Tibial nerve (tissue), 4 donors: ENCODE measurements at places on chromosomes 16 and 17. TPM values are rescaled to one million over a fixed set of nuclear protein-coding genes. Genes with fewer than 3 reads are reported as not detected.

GRCh38 chr17:73132085-73132492 is 32.7 kb upstream of the SSTR2 start:
- no peak for DNase-seq
- no peaks in the 10 kb centered on the region for H3K4me1 ChIP-seq
- peaks cover 4% of the 10 kb centered on the region for H3K27me3 ChIP-seq
- no peak overlapping the region for H3K27ac ChIP-seq

GRCh38 chr17:43779145-43780125 is 658 bp upstream of the DUSP3 start:
- DNase-seq: no peak
- H3K36me3 ChIP-seq: peaks cover 2% of the 10 kb centered on the region
- H3K4me3 ChIP-seq: peak overlapping the region; percentile 100
- no peaks in the 10 kb centered on the region for H3K4me1 ChIP-seq

GRCh38 chr17:42049834-42050392 is 488 bp downstream of the C17orf113 start:
- no peaks in the 10 kb centered on the region for H3K36me3 ChIP-seq
- H3K4me3 ChIP-seq: peak overlapping the region; percentile 44
- peaks cover 15% of the 10 kb centered on the region for H3K4me1 ChIP-seq
- no peak for DNase-seq
- H3K27ac ChIP-seq: no peak overlapping the region

DNA sequence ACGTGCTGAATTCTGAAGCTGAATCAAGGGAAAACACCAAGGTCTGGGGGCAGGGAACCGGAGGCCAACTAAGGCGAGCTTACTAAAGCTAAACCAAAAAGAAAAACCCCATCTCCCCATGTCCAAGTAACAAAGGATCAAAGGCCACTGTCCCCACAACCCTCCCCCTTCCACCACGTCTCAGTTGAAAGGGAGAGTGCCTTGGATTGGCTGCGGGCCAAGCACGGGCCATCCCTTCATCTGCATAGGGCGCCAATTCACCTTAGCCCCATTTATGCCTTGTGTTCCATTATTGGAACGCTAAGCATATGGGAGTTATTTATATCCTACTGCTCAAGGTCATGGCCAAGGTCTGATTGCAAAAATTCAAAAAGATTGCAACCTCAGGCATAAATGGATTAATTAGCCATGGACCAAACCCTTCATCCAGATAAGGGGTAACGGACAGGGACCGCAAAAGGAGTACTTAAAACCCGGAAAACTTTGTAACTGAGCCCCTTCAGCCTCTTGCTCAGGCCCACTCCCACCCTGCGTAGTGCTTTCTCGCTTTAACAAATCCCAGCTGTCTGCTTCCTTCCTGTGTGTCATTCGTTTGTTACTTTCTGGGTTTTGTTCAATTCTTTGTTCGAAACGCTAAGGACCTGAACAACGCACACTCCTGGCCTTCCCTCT is 740 bp upstream of the ATP6V0D1 start:
- DNase-seq: no peak
- peak overlapping the region; percentile 49 for H3K27ac ChIP-seq
- H3K27me3 ChIP-seq: no peaks in the 10 kb centered on the region

DNA sequence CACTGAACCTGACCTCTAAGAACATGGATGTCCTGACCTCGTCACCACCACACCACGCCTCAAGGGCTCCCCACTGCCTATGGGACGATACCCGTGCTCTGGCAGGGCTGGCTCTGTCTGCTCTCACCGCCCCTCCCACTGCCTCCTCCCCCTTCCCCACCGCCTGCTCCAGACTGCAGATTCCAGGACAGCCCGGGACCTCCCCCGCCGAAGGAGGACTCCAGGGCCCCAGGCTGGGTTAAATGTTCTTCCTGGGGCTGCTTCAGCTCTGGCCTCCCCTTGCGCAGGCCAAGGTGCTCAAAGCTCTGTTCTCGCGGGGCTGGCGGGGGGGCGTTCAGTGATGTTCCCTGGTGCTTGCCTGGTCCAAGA is 3.1 kb downstream of the NPW start:
- DNase-seq: no peak
- H3K36me3 ChIP-seq: no peaks in the 10 kb centered on the region
- H3K4me1 ChIP-seq: peaks cover 10% of the 10 kb centered on the region
- H3K27ac ChIP-seq: peak overlapping the region; percentile 80
- H3K4me3 ChIP-seq: no peak overlapping the region

GRCh38 chr16:69712914-69713581 is 13.3 kb downstream of the NQO1 start:
- H3K27me3 ChIP-seq: no peaks in the 10 kb centered on the region
- DNase-seq: no peak
- H3K27ac ChIP-seq: no peak overlapping the region
- peaks cover 17% of the 10 kb centered on the region for H3K4me1 ChIP-seq
- H3K4me3 ChIP-seq: no peak overlapping the region
- H3K36me3 ChIP-seq: no peaks in the 10 kb centered on the region

DNA sequence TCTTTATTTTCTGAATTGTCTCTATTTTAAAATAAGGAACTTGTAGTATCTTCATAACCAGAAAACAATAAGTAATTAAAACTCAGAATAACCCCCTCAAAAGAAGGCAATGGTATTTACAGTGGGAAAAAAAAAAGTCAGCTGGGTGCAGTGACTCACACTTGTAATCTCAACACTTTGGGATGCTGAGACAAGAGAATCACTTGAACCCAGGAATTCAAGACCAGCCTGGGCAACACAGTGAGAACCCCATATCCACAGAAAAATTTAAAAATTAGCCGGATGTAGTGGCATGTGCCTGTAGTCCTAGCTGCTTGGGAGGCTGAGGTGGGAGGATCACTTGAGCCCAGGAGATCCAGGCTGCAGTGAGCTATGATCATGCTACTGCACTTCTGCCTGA is 33.5 kb downstream of the ADAM11 start:
- DNase-seq: no peak
- no peaks in the 10 kb centered on the region for H3K27me3 ChIP-seq
- H3K27ac ChIP-seq: no peak overlapping the region
- H3K36me3 ChIP-seq: no peaks in the 10 kb centered on the region
- no peak overlapping the region for H3K4me3 ChIP-seq

DNA sequence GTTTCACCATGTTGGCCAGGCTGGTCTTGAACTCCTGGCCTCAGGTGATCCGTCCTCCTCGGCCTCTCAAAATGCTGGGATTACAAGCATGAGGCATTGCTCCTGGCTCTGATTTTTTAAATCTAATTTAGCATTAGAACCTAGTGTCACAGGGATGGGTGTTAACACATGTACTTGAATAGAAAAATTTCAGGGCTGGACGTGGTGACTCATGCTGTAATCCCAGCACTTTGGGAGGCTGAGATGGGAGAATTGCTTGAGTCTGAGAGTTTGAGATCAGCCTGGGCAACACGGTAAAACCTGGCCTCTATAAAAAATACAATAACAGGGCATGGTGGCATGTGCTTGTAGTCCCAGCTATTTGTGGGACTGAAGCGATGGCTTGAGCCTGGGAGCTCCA is 6.0 kb upstream of the RNF135 start:
- no peak overlapping the region for H3K27ac ChIP-seq
- no peaks in the 10 kb centered on the region for H3K27me3 ChIP-seq
- no peaks in the 10 kb centered on the region for H3K36me3 ChIP-seq
- no peaks in the 10 kb centered on the region for H3K4me1 ChIP-seq
- no peak for DNase-seq

DNA sequence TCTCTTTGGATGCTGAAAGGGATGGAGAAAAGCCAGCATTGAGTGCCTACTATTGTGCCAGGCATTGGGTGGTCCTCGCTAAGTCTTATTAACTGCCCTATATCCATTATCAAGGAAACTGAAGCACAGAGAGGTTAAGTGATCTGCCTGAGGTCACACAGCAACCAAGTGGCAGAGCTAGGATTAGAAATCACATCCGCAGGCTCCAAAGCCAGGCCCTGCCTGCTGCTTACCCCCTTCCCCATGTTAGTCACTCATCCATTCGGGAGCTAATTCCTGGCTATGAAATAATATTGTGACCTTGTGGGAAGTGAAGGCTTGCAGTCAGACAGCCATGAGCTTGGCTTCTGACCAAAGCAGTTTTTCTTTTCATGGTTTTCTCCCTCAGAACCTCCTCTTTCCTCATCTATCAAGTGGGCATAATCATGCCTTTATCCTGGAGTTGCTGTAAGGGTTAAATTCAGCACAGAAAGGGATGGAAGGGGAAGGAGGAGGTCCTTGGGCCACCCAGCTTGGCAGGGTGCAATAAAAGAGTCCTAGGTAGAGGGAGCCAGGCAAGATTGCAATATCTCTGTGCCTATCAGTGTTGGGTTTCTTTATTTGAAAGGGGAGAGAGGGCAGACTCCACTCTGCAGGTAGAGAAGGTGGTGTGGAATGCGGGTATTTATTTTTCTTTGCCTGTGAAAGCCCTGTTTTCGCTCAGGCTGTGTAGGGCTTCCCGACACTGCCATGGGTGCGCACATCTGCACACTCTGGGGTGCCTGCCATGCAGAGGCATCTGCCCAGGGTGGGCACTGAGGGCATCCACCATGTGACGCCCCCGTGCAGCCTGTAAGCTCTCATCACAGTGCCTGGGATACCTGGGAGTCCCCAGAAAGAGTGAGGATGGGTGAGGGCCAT is 11.3 kb downstream of the RAI1 start:
- no peaks in the 10 kb centered on the region for H3K27me3 ChIP-seq
- H3K27ac ChIP-seq: peak overlapping the region; percentile 95
- H3K4me1 ChIP-seq: no peaks in the 10 kb centered on the region
- no peaks in the 10 kb centered on the region for H3K36me3 ChIP-seq
- no peak for DNase-seq
- H3K4me3 ChIP-seq: no peak overlapping the region

DNA sequence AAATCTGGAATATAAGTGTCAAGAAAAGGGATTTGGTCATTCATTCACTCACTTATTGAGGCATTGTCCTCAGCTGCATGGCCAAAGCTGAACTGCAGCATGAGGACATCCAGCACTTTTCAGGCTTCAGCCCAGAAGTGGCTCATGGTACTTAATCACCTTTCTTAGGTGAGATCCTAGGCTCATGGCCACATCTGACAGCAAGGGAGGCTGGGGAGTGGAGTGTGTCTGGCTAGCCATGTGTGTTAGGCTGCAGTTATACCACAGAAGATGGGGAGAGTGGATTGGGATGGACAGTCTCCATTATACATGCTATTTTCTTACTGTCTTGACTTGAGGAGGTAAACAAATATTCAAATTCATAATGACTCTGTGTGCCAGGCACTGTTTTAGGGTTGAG is 68.8 kb downstream of the SHISA6 start:
- no peaks in the 10 kb centered on the region for H3K27me3 ChIP-seq
- no peak overlapping the region for H3K27ac ChIP-seq
- no peak for DNase-seq
- no peak overlapping the region for H3K4me3 ChIP-seq

- no peak overlapping the region for H3K4me3 ChIP-seq
- no peak overlapping the region for H3K27ac ChIP-seq
- H3K4me1 ChIP-seq: peaks cover 6% of the 10 kb centered on the region
- peak; percentile 77 for DNase-seq
Observed at GRCh38 chr17:13030459-13031300, 12.9 kb upstream of the ELAC2 start.

GRCh38 chr16:75566758-75567255 is 628 bp downstream of the GABARAPL2 start:
- peak overlapping the region; percentile 85 for H3K4me3 ChIP-seq
- no peaks in the 10 kb centered on the region for H3K27me3 ChIP-seq

DNA sequence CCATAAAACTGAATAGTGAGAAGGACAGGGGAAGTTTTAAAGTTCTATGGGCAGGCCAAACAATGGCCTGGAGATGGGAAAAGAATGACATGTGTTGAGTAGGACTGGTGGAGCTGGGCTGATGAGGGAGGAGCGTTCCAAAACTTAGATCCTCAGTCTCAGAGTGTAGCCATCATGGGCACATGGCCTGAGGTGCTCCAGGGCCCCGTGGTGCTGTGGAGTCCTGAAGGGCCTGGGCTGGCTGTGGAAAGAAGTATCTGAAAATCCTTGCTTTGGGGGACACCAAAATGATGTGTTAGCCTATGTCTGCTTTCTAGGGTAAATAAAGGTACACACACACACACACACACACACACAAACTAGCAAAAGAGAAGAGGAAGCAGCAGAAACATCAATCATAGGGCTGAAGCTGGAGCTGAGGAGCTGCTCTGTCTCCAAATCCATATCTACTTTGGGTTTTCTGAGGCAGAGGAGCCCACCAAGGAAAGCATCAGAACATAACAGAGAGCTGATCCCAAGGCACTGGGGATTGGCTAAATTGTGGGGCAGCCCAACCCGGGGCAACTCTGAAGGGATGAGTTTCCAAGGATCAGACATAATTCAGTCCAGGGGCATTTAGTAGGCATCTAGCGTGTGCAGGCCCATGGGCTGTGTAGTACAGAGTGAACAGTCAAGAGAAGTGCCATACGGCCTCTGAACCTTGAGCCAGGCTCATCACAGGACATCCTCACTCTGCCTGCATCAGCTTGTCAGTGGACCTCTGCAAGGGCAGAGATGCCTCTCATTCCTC is 85.2 kb downstream of the C16orf78 start:
- H3K4me3 ChIP-seq: no peak overlapping the region
- no peak overlapping the region for H3K27ac ChIP-seq
- no peak for DNase-seq
- no peaks in the 10 kb centered on the region for H3K36me3 ChIP-seq

GRCh38 chr17:48295362-48296288 is 134.4 kb downstream of the SKAP1 start:
- H3K4me3 ChIP-seq: no peak overlapping the region
- H3K27me3 ChIP-seq: peaks cover 32% of the 10 kb centered on the region
- no peak overlapping the region for H3K27ac ChIP-seq

DNA sequence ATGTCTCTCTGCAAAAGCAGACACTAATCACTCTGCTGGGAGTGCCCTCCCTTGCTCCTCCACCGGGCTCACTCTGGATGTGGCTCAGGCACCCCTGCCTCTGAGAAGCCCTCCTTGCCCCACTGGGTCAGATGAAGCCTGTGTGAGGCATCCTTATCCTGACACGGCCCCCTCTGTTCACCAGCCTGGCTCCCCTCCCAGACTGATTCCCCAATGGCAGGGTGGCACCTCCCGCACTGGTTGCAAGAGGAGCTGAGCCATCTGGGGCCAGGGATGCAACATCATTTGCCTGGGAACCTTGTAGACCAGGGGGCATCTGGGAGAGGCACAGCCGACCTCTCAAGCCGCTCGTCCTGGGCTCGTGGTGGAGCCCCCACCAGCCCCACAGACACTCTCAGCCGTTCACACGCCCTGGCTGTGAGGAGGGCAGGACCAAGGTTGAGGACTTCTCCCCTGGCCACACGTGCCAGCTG is 6.7 kb downstream of the SMTNL2 start:
- H3K4me3 ChIP-seq: no peak overlapping the region
- no peaks in the 10 kb centered on the region for H3K27me3 ChIP-seq
- H3K27ac ChIP-seq: no peak overlapping the region
- H3K4me1 ChIP-seq: no peaks in the 10 kb centered on the region
- DNase-seq: no peak

GRCh38 chr16:50842013-50842505 is 100.2 kb downstream of the CYLD start:
- no peaks in the 10 kb centered on the region for H3K36me3 ChIP-seq
- no peaks in the 10 kb centered on the region for H3K4me1 ChIP-seq
- no peaks in the 10 kb centered on the region for H3K27me3 ChIP-seq
- DNase-seq: no peak
- no peak overlapping the region for H3K4me3 ChIP-seq

Gene CD300LB
- total RNA-seq: not detected

Gene NPIPB2
- 6.8 TPM for total RNA-seq

Gene ACSM3
- total RNA-seq: 1.3 TPM

Gene ACACA
- 69.7 TPM for total RNA-seq

Gene RAPGEFL1
- 30.0 TPM for total RNA-seq

Gene RFWD3
- total RNA-seq: 22.4 TPM

Gene KCNH4
- not detected for total RNA-seq

Gene MYH13
- total RNA-seq: not detected

Gene C17orf50
- total RNA-seq: not detected

Gene KRTAP4-9
- total RNA-seq: not detected

Gene PFN1
- total RNA-seq: 520 TPM

Gene NEK8
- total RNA-seq: 2.9 TPM
